HuH-7.5 (cell line): ENCODE measurements at places on chromosomes 16 and 17.

DNA sequence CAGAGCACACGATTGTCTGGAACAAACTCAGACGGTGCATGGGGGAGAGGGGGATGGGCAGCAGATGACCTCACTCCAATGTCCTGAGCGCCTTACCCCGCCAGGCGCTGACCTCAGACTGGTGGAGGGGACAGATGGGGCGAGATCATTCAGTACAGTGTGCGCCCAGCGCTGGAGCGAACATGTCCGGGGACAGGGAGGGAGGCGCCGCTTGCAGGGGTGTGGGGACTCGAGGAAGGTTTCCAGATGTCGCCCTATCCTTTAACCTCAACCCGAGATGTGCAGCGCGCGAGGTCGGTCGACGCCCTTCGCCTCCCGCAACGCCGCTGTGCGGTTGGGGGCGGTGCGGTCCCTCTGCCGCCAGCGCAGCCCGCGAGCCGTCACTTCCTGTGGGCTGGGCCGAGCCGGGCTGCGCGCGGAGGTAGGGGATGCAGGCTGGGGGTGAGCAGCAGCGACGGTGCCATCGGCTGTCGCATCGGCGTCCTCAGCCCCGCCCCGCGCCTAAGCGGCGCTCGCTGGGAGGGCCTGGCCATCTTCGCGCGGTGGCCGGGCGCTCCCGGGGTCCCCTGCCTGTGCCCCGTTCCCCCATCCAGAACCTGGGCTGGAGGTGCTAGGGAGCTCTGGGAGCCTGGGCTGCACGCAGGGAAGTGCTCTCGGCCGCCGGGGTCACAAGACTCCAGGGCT lies 5.3 kb upstream of the CDR2L start:
- DNase-seq: peak; percentile 88

- no peak for DNase-seq
These were observed 173.2 kb upstream of the FOXF1 start for GRCh38 chr16:86337138-86337537.

DNA sequence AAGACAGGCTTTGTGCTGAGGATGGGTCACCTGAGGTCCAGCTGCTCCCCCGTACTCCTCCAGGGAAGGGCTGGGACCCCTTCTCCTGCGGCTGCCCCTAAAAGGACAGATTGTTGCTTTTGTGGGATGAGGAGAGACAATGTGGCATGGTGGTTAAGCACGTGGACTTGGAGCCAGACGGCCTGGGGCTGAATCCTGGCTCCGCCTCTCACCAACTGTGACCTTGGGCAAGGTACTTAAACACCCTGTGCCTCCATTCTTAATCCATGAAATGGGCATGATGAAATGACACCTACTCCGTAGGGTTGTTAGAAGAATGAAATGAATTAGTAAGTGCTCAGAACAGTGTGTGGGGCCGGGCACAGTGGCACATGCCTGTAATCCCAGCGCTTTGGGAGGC lies 39.6 kb upstream of the PLCG2 start:
- DNase-seq: no peak

DNA sequence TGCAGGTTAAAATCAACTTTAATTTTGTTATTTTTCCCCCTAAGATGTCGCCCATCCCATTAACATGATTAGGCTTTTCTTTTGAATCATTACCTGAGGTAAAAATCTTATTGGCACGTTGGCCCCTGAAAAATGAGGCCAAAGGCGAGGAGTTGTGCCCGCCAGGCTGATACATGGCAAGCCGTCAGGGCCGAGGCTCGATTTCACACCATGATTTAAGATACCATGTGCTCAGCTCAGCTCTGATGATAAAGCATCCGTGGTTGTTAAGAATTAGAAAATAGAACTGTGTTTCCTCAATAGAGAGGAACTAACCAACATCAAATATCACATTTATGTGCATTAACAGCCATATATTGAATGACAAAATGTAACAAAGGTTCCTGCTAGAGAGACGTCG lies 972.9 kb upstream of the SOX9 start:
- no peak for DNase-seq

- DNase-seq: no peak
These were observed 56.6 kb upstream of the NLK start for GRCh38 chr17:27985736-27986399.

- no peak for DNase-seq
These were observed 3.7 kb upstream of the NLK start for GRCh38 chr17:28038802-28039201.

DNA sequence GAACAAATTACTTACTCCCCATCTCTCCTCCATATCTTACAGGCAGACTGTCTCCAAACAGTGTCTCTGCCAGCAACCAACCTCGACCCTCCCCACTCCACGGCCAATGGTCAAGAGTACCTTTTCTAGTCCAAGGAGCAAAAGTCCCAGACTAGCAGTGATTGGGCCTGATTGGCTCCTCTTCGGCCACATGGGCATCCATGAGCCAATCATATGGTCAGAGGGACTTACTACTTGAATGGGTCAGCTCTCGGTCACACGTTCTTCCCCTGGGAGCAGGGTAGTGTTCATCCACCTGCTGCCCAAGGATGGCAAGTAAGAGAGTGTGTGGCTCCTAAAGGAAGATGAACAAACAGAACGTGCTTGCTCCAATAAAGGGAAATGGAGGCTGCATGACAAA lies 84.6 kb downstream of the C16orf78 start:
- no peak for DNase-seq

DNA sequence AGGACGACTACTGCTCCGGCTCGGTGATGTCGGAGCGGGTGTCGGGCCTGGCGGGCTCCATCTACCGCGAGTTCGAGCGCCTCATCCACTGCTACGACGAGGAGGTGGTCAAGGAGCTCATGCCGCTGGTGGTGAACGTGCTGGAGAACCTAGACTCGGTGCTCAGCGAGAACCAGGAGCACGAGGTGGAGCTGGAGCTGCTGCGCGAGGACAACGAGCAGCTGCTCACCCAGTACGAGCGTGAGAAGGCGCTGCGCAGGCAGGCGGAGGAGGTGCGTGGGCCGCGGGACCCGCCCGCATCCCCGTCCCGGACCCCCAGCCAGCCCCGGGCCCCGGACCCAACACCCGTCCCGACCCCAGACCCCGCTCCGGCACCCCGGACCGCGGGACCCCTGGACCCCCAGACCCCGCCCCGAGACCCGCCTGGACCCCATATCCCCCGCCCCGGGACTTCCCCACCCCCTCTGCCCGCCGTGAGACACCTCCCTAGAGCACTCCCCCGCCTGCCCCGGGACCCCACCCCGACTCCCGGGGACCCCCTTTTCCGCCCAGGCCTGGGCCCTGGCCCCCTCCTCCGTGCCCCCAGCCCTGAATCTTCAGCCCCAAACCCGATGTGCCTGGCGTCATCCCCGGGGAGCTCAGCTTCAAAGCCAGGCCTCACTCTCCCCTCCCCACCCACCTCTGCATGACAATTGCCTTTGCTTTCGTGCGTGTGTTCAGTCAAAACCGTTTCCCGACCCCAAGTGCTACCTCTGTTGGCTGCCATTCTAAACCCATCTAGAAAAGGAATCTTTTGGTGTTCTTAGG lies 594 bp downstream of the MAPK8IP3 start:
- peak; percentile 52 for DNase-seq

- no peak for DNase-seq
These were observed 2.3 kb downstream of the IL17C start for GRCh38 chr16:88640498-88641247.

- no peak for DNase-seq
These were observed 5.2 kb downstream of the FAM20A start for GRCh38 chr17:68595986-68596385.

DNA sequence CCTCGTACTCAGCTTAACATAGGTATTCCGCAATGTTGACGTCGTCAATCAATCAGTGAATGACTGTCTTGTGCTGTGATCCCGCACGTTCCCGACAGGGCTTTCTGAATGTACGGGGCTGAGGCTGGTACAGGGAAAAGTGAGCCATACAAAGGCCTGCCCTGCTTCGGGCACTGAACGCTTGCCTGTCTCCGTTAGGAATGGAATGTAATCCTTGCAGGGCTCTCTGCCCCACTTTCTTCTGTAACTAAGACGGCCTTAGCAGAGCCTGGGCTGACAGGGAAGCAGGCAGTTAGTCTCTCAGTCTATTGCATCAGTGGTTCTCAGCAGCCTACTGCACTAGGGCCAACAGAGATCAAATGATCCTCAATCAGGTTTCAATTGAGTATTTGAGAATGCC lies 16.2 kb upstream of the MYH3 start:
- DNase-seq: no peak

DNA sequence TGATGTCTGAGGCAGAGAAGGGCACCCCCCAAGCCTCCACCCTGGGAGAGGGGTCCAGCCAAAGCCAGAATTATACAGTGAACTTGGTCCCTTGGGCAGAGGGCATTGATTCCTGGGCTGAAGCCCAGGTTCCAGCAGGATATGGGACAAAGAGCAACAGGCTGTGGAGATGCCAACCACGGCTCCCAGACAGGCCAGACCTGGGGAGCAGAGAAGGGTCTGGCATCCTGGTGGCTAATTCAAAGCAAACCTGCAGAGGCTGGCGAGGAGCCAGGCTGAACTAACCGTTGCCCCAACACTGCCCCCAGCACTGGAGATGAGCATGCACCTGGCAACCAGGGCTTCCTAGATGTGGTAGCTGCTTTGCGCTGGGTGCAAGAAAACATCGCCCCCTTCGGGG lies 3.0 kb downstream of the CES3 start:
- no peak for DNase-seq
